ENCODE measurements at places on chromosomes 12 and 14.

DNA sequence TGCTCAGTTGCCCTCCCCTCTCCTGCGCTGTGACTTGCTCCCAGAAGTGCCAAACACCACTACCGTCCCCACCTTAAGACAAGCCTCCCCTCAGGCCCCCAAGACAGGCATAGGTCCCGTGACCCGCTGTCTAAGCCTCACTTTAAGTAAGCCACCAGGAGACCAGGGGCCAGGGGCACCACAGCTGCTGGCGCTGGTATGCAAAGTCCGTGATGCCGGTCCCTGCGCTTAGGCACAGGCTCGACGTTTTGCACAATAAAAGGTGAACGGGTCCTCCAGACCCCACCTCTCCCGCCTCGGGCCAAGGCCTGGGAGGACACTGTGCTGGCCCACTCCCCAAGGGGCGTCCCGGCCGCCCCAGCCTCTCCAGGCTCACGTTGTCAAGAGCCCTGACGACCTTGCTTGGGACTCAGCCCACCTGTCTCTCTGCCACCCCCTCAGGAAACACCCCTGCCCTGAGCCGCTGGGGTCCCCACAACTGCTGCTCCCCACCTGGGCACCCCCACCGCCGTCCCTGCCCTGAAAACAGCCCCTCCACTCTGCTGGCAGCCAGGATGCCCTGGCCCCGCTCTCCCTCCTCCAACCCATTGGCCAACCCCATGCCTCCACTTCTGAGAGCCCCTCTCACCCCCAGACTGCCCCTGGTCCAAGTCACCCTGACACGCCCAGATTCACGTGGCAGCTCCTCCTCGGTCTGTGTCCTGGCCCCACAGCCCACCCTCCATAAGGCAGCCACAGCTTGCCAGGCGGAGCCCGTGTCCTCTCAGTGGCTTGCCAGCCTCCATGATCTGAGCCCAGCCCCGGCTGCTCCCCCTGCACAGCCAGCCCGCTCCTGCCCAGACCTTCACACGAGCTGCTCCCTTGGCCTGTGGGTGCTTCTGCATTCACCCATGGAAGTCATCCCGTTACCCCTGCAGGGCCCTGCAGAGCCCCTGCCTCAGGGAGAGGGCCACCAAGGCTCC lies 11.9 kb downstream of the JAG2 start:
- no peak for DNase-seq

DNA sequence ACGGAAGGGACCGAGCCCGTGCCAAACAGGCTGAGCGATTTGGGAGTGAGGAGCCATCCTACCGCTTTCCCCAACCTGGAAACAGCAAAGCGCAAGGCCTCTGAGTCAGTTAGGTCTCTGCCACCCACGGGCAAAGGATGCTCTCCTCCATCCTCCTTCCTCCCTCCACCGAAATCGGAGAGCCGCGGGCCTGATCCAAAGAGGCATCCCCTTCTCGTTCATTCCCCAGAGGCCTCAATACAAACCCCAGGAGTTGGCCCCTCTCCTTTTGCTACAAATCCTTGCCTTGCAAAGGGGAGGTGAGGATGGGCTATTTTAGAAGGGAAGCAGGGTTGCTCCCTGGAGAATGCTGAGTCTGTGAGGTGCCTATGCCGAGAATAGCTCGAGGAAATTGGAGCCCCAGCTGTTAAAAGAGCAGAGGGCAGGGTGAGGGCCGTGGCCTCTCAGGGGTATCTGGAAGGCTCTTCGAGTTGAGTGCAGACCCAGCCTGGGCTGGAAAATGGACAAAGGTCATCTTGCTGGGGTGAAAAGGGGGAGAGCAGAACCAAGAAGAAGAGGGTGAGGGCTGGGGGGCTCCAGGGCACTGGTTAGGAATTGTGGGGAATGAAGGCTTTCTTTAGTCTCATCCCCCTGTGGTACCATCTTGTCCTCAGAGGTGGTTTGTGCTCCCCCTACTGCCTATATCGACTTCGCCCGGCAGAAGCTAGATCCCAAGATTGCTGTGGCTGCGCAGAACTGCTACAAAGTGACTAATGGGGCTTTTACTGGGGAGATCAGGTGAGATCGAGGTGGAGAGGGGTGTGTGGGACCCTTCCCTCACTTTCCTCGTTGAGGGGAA lies 1.1 kb downstream of the TPI1 start:
- DNase-seq = peak; percentile 53

DNA sequence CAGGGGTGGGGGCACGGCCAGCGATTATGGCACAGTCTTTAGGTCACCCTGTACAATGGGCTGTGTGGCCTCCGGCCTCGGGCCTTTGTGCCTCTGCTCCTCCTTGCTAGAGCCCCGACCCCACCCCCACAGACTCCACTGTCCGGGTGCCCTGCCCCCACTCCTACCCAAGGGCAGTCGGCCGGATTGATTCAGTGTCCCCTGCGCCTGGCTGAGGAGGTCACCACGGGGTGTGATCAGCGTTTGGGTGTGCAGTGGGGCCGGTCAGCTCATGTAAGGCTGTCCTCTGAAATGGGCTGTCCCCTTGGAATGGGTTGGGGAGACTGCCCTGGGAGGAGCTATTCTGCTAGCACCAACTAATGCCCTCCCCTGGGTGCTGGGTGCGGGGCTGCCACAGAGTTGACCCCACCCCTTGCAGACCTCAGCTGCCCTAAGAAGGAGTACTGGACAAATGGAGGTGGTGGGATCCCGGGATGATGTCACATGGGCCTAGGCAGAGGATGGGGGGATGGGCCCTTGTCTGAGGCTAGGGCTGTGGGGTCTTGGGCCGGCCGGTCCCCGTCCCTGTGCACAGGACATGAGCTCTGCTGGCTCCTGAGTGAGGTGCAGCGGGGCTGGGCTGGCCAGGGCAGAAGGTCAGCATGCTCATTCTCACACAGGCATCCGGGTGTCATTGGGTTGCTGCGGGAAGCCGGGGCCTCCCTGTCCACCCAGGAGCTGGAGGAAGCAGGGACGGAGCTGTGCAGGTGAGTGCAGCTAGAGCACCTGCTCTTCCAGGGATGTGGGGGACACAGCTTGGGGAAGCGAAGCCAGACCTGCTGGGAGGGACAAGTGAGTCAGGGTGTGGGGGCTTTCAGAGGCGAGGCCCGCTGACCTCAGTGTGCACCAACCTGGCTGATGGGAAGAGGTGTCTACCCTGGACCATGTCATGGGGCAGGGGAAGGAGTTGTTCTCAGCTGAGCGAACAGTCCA lies 23.4 kb downstream of the ASPG start:
- no peak for DNase-seq

DNA sequence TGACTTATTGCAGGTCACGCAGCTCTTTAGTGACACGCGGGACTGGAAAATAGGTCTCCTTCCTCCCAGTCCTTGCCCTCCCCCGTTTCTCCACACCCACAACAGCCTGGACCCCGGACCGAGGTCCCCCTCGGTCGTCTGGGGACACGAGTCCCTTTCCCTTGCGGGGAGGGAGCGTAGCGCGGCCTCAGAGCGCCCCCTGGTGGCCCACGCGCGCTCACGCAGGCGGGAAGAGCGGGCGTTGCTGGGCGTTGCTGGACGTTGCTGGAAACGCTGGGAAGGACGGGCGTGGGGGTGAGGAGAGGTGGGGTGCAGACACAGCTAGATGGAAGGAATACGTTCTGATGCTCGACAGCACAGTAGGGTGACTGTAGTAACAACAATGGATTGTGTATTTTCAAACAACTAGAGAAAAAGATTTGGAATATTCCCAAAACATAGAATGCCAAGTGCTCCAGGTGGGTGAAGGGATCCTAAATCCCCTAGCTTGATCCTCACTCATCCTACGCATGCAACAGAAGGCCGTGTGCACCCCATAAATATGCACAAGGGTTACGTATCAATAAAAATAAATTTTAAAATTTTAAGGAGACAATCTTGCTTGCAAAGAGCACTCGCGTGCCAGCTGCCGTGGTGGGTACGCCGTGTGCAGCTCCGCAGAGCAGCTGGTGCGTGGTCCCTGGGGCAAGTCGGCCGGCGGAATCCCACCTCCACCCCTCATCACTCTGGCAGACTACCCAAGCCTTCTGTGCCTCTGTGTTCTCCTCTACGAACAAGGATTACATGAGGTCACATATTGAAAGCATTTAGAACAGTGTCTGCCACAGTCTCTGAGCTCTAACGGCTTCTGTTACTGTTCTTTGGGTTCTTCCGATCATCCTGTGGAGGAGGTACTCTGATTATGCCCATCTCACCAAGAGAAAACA lies 87.4 kb downstream of the B4GALNT3 start:
- DNase-seq = peak; percentile 72

DNA sequence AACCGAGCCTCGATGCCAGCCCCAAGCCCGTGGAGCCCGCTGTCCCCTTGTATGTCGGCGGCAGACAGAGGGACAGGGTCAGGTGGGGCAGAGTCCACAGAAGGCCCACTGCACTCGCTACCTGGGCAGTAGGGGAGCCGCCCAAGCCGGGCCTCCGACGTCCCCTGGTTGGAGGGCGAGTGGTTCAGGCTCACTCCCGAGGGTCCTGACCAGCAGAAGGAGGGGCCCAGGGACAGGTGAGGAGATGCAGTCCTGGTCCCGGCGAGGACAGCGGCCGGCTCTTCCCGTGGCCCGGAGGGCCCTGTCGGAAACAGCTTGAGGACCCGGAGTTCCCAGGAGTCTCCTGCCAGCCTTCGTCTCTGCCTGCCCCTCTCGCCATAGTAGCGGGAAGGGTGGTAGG lies 216.7 kb upstream of the SFSWAP start:
- DNase-seq = no peak

DNA sequence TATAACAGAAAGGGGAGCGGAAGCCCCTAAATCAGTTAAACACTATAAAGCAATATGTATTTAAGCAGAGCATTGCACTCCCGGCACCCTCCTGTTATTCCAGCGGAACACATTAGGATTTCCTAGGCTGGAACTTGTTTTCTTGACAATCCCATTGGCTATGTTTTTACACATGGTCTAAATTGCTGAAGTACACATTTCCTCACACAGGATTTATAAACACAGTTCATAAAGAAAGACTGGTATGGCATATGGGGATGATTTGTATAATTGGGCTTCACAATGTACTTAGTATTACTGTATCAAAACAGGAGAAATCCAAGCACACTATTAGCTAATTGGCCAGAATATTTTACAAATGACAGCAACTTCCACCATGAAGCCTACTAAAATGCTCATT lies 23.3 kb downstream of the PAX9 start:
- no peak for DNase-seq

DNA sequence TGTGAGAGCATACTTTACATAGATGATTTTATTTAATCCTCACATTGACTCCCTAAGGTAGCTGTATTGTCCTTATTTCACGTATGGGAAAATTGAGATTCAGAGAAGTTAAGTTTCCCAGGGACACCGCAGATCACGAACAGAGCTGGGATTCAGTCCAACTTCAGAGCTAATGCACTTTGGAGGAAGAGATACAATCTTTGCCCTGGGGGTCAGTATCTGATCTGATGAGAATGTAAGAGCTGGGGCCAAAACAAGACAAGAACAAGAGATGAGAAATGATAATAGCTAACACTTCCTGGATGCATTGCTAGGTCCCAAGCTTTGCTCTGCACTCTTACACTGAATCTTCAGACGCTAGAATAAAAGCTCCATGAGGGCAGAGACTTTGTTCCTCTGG lies 6.0 kb upstream of the CSAD start:
- DNase-seq = no peak

GRCh38 chr12:1640328-1641234 lies 11.6 kb downstream of the WNT5B start:
- no peak for DNase-seq

GRCh38 chr12:3632754-3633153 lies 120.2 kb downstream of the CRACR2A start:
- no peak for DNase-seq

- no peak for DNase-seq
These were observed 65.6 kb upstream of the FERMT2 start for GRCh38 chr14:53016491-53016890.

- DNase-seq = no peak
These were observed 51.1 kb downstream of the ZFYVE26 start for GRCh38 chr14:67765192-67765834.

GRCh38 chr12:124361996-124362395 lies 67.1 kb downstream of the RFLNA start:
- DNase-seq = no peak

DNA sequence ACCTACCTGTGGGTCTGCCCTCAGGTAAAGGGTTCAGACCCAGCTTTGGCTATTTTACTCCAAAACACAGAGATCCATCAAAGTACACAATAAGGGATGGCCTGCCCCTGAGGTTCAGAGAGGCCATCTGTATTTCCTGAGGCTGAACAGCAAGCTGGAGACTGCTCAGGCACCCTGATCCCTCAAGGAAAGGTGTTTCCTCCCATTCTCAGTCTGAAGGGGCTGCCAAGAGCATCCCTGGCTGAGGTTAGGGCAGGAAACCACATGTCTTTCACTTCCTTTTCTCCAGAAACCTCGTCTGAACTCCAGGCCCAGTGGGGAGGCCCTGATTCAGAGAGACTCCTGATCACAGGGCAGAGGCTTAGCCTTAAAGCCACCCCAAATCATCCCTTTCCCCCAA lies 1.5 kb downstream of the RILPL1 start:
- DNase-seq = peak; percentile 37

DNA sequence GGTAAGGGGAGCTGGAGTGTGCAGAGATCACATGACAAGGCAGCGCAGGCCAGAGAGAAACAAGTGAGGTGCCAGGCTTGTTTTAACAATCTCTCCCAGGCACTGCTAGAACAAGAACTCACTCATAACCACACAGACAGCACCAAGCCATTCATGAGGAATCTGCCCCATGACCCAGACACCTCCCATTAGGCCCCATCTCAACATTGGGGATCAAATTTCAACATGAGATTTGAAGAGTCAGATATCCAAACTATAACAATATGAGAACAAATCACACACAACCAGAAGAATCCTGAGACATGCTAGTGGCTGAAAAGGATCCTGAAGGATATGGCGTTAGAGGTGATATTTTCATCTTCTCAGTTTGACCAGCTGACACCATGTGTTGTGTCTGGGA lies 21.9 kb downstream of the OR6J1 start:
- DNase-seq = no peak

GRCh38 chr12:111868676-111869588 lies 26.9 kb downstream of the MAPKAPK5 start:
- DNase-seq = no peak

- DNase-seq = peak; percentile 51
These were observed 54.7 kb upstream of the EIF5 start for GRCh38 chr14:103279142-103280025.

GRCh38 chr12:76471579-76471978 lies 88.0 kb downstream of the OSBPL8 start:
- DNase-seq = no peak

GRCh38 chr12:87518036-87518435 lies 511.2 kb downstream of the C12orf50 start:
- no peak for DNase-seq

DNA sequence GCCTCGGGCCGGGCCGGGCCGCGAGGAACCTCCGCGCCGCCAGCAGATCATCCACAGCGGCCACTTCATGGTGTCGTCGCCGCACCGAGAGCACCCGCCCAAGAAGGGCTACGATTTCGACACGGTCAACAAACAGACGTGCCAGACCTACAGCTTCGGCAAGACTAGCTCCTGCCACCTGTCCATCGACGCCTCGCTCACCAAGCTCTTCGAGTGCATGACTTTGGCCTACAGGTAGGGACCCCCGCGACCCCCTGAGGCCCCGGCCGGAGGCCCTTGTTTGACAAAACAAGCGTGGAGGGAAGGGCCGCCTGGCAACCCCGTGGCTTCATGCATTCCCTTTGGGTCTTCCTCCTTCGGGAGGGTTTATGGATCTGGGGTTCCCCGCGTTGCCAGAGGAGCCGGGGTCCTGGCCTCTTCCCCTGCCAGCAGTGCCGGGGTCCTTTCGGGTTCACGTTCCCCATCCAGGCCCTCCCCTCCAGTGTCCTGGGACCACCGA lies 526 bp downstream of the MLXIP start:
- peak; percentile 66 for DNase-seq
